ENCODE measurements at places on chromosomes 3 and 15. TPM values are rescaled to one million over a fixed set of nuclear protein-coding genes. Genes with fewer than 3 reads are reported as not detected.

ZBED2 gene
- under 0.01 TPM for total RNA-seq

TMED3 gene
- total RNA-seq = 221 TPM

WDR93 gene
- total RNA-seq = under 0.01 TPM

GATA2 gene
- 6.7 TPM for total RNA-seq

CCR8 gene
- not detected for total RNA-seq

ACSBG1 gene
- not detected for total RNA-seq

P2RY13 gene
- total RNA-seq = not detected

MANF gene
- 60.7 TPM for total RNA-seq

All from dermis microvascular lymphatic vessel endothelial cell (primary cell).